Karpas-422 (cell line): ENCODE measurements at places on chromosomes 13 and 19.

DNA sequence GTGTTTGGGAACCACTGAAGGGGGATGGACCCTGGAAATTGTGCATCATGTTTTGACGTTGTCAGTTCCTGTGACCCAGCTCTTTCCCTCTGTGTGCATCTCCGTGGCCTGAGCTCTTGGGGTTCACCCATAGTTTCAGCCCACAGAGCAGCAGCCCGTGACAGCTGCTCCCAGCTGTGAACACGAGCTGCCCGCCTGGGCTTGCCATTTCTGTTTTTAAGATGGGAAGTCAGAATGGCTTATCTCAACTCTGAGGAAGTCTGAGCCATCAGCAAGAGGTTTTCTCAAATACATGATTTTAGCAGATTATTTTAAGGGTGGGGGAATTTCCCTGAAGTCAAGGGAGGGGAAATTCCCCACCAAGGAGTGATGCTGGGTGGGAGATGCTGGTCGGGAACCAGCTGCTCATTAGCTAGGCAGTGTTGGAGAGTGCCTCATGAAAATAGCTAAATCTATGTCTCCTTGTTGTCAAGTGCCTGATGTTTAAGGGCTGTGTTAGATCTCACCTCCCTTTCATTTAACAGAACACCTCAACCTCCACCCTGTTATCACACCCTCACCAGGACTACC lies 34.8 kb upstream of the C1QTNF9 start:
- DNase-seq: no peak

GRCh38 chr13:69999875-70000274 lies 107.8 kb upstream of the ATXN8OS start:
- DNase-seq: no peak

GRCh38 chr19:16000024-16000663 lies 51.3 kb downstream of the OR10H4 start:
- no peak for DNase-seq

DNA sequence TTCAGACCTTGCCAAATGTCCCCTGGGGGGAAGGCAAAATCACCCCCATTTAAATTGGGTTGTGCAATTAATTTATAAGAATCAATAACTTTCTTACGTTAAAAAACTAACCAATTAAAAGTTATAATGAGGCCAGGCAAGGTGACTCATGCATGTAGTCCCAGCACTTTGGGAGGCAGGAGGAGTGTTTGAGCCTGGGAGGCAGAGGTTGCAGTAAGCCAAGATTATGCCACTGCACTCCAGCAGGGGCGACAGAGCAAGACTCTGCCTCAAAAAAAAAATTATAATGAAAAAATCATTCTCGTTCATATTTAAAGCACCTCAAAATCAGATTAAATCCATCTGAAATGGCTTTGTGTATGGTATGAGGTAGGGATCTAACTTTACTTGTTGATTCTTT lies 18.4 kb upstream of the SIGLEC14 start:
- peak; percentile 60 for DNase-seq

DNA sequence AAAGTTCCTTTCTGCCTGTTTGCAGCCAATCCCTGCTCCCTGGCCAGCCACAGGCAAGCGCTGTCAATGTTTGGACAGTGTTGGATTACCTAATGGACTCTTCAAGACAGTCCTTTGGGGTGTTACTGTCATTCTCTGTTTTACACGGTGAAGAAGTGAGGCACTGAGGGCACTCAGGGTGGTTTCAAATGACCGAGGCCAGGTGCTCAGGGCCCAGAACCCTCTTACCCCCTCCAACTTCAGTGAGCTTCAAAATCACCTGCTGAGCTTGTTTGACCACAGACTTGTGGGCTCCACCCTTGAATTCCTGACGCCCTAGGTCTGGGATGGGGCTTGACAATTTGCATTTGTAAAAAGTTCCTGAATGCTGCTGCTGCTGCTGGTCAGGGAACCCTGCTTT lies 97.9 kb downstream of the GGACT start:
- DNase-seq: no peak

DNA sequence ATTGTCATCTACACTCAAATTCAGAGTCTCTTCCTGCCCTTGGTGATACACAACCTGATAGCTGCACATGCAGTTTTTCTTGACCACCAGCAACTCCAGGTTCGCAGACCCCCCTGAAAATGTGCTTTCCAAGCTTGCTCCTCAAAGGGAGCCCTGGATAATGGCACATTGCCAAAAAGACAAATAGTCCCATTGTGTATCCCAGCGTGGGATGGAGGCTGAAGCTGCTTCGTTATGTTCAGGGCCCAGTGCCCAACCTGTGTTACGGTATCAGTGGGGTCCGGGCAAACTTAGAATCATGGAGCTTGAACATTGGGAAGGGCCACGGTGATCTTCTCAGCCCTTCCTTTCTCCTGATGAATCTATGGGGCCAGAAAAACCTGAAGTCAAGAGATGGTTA lies 173.0 kb downstream of the TEX29 start:
- no peak for DNase-seq

DNA sequence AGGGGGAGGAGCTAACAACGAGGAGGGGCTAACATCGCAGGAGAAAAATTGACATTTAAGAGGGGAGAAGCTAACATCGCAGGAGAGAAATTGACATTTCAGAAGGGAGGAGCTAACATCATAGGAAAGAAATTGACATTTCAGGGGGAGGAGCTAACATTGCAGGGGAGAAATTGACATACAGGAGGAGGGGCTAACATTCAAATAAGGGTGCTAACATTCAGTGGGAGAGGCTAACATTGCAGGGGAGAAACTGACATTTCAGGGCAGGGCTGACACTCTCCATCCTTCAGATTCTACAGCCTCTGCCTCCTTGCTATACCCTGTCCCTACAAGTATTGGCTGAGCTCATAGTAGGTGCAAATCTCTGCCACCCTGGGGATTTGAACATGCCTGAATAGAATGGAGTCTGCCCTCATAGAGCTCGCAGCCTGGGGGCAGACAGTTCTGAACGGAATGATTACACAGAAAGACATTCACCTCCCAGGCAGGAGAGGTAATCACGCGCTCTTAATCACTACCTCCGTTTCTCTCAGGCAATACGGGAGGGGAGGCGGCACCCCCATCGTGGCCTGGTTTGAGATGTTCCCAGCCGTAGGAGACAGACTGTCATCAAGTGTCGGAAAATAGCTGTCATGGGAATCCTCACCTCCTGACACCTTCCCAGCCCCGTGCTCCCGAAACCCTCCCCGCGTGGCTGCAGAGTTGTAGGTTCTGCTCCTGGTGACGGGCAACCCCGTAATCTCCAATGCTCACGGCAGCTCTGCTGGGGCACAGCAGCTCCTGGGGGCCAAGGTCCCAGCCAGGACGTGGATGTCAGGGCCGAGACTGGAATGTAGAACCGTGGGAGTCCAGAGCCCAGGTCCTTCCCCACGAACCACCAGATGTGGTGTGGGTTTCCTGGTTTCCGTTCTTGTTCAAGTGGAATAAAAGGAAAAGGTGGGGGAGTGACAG lies 9.5 kb downstream of the GPR32 start:
- DNase-seq: no peak

DNA sequence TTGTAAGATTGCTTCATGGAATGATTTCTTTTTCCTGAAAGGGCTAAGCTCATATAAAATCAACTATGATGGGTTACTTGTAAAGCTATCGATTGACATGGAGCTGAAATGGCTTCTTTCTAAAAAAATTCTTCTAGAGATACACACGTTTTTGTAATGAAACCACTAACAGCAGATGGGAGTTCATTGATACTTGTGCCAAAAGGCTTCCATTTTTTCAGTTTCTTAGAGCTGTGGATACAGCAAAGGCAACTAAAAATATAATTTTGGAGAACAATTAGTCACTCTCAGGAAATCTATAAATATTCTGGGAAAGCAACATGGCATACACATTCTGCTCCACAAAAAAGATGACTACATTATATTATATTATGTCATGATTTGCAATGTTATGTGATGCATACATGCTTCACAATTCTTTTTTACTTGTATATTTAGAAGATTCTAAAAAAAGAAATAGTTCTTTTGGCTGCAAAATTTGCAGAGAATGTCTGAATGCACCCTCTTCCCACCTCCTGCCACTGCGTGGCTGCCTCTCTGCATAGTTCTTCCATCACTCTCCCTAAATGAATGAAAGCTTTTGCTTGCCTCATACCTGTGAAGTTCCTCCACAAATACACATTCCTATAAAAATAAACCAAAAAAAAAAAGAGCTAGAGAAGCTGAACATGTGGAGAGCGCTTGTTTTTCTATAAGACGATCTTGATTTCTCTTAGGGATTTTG lies 802.5 kb downstream of the EFNB2 start:
- DNase-seq: no peak

GRCh38 chr13:108996430-108996829 lies 367.0 kb downstream of the MYO16 start:
- DNase-seq: no peak

GRCh38 chr19:38647966-38648768 lies 718 bp downstream of the ACTN4 start:
- DNase-seq: peak; percentile 61

DNA sequence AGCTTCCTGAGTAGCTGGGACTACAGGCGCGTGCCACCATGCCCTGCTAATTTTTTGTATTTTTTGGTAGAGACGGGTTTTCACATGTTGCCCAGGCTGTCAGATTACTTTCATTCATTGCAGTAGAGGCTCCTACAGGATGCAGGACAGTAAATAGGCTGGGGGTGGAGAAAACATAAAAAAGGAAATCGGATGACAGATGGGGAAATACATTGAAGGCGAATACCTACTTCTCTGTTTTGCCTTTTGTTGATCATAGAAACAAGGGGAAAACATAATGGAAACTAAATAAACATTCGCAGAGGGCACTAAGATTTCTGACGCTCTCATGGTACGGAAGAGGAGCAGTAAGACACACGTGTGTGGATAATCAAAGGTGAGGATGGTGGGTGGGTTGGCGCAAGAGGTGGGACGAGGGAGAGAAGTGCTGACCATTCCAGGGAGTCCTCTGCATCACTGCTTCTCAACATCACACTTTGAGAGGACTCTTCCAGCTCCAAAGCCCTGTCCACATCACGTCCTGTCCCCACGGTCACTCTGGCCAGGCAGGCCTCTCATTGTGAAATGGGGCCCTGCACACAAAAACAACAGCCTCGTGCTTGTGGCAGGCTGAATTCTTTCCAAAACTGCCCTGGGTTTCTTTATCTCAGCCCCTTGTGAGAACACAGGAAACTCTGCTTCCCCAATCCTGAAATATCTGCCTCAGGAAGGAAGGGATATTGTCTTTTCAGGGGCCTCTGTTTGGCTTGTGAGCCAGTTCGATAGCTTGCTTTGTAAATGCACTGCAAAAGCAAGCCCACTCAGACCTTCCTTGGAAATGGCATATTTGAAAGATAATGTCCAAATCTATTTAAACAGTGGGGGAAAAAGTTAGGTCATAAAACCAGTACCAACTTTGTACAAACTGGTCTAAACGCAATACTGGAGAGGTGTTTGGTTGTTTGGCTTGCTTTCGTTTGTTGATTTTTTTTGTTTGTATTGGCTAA lies 188.5 kb downstream of the FOXO1 start:
- no peak for DNase-seq

DNA sequence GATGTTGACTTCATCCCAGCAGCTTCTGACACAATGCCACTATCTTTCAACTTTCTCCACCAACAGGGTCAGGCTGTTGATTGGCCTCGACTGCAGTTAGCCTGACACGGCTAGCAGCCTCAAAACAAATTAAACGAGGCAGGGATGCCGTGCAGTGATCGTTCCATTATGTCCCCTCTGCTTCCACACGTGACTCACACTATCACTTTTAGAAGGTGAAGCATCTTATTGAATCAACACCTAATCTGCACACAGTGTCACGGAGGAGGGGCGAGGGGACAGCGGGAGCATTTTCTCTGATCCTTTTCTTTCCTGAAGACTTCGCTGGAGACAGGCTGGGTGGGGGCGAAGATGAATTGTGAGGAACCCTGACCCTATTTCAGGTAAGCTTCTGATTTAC lies 241.9 kb upstream of the ZNF507 start:
- DNase-seq: no peak

DNA sequence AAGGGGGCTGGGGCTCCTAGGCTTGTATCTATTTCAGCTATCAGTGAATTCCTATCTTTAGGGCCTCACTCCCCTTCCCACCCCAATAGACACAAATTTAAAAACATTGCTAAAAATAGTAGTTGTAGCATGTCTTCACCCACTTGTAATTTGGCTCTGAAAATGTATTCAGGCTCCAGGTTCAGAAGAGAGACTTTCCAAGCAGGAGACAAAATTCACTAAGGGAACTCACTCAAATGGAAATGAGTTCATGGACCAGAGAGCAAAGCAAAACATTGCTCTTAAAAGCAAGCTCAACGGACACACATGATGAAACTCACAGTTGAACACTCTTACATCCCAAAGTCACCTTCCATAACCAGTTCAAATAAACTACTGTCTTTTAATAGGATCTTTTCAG lies 36.8 kb downstream of the PHF11 start:
- DNase-seq: no peak

DNA sequence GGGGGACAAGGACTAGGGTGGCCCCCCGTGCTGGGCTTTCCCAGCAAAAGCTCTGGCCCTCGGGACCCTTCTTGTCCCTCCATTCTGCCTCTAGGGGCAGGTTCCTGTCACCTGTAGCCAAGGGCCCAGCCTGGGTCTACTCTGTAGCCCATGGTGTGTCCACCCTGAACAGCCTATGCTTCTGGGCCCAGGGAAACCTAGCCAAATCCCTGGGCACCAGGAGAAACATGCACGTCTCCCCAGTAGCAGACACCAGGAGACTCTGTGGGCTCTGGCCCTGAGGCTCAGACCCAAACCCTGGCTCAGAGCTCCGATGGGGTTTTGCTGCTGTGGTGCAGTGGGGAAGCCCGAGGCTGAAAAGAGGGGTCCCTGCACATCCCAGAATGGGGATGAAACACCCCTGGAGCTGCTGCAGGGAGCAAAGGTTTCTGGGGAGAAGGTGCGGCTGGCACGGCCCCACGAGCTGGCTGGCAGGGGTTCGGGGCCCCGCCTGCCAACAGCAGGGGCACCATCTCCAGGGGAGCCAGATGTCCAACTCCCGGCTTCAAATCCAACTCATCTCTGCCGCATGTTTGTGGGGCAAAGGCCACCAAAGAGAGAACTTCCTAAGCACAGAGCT lies 18.2 kb downstream of the CEBPG start:
- no peak for DNase-seq

DNA sequence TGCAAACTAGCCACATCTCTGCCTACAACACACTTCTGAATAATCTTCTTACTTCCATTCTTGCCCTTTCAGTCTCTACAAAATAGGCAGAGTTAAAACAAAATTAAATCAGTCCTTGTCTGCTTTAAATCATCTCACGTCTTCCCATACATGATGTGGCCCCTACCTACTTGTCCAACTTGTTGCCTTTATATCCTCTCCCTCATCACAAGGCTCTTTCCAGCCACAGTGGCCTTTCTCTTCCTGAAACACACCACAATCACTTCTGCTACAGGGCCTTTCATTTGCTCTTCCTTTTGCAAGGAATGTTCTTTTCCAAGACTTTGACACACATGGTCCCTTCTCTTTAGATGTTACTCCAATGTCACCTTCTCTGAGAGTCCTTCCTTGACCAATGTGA lies 1.7 kb downstream of the RBM26 start:
- no peak for DNase-seq

- peak; percentile 81 for DNase-seq
These were observed 485.5 kb downstream of the DIAPH3 start for GRCh38 chr13:59677966-59678814.
